ENCODE measurements at places on chromosomes 5 and 9. TPM values are rescaled to one million over a fixed set of nuclear protein-coding genes. Genes with fewer than 3 reads are reported as not detected.

The RLN2 gene
- total RNA-seq, result 0.94 TPM

The ZNF483 gene
- total RNA-seq, result 5.8 TPM

DNA sequence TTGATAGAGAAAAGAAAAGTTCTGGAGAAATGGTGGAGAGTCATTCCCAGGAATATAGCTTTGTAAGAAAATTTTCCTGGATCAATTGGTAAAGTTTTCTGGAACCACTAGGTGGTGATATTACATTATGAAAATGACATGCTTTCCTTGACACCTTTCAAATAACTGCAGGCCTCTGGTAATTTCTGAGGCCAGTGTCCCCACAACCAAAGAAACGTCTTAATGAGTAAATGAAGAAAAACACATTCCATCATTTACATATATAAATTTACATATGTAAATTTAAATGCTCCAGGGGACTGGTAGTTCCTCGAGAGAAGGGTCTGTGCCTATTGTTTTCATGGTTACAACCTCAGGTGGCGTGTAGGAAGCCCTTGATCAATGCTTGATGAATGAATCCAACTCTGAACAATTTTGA is 17.2 kb upstream of the RGS3 start:
- H3K27me3 ChIP-seq, result no peaks in the 10 kb centered on the region
- H3K27ac ChIP-seq, result no peak overlapping the region
- no peaks in the 10 kb centered on the region for H3K4me1 ChIP-seq
- no peaks in the 10 kb centered on the region for H3K36me3 ChIP-seq
- no peak overlapping the region for H3K4me3 ChIP-seq

GRCh38 chr9:1216532-1216931 is 166.4 kb downstream of the DMRT2 start:
- DNase-seq, result no peak
- no peaks in the 10 kb centered on the region for H3K4me1 ChIP-seq
- H3K4me3 ChIP-seq, result no peak overlapping the region
- no peaks in the 10 kb centered on the region for H3K36me3 ChIP-seq

The PRRX2 gene
- not detected for total RNA-seq

GRCh38 chr9:137987244-137988030 is 109.9 kb downstream of the CACNA1B start:
- H3K27ac ChIP-seq, result no peak overlapping the region
- H3K27me3 ChIP-seq, result peaks cover 5% of the 10 kb centered on the region
- H3K4me1 ChIP-seq, result no peaks in the 10 kb centered on the region
- DNase-seq, result no peak

The RNF183 gene
- total RNA-seq, result not detected

- no peaks in the 10 kb centered on the region for H3K36me3 ChIP-seq
- no peak for DNase-seq
- H3K4me3 ChIP-seq, result no peak overlapping the region
- peaks cover 28% of the 10 kb centered on the region for H3K27me3 ChIP-seq
- no peak overlapping the region for H3K27ac ChIP-seq
- H3K4me1 ChIP-seq, result peaks cover 17% of the 10 kb centered on the region
Measured at GRCh38 chr5:141493500-141494422, 4.9 kb downstream of the PCDHGC5 start.

The IRX2 gene
- not detected for total RNA-seq

The SLC6A19 gene
- not detected for total RNA-seq

The TPPP gene
- total RNA-seq, result 1.3 TPM

The ROPN1L gene
- total RNA-seq, result 5.2 TPM

- no peak overlapping the region for H3K27ac ChIP-seq
- no peak for DNase-seq
- H3K4me1 ChIP-seq, result no peaks in the 10 kb centered on the region
- no peaks in the 10 kb centered on the region for H3K36me3 ChIP-seq
- peaks cover 15% of the 10 kb centered on the region for H3K27me3 ChIP-seq
- no peak overlapping the region for H3K4me3 ChIP-seq
Measured at GRCh38 chr9:14347406-14348122, 33.6 kb upstream of the NFIB start.

The ADAMTS2 gene
- not detected for total RNA-seq

The EFNA5 gene
- total RNA-seq, result 2.2 TPM

GRCh38 chr5:174575043-174575442 is 149.3 kb upstream of the MSX2 start:
- DNase-seq, result no peak
- H3K27me3 ChIP-seq, result no peaks in the 10 kb centered on the region
- H3K27ac ChIP-seq, result no peak overlapping the region
- no peak overlapping the region for H3K4me3 ChIP-seq
- no peaks in the 10 kb centered on the region for H3K4me1 ChIP-seq

The PCDHA10 gene
- total RNA-seq, result not detected

DNA sequence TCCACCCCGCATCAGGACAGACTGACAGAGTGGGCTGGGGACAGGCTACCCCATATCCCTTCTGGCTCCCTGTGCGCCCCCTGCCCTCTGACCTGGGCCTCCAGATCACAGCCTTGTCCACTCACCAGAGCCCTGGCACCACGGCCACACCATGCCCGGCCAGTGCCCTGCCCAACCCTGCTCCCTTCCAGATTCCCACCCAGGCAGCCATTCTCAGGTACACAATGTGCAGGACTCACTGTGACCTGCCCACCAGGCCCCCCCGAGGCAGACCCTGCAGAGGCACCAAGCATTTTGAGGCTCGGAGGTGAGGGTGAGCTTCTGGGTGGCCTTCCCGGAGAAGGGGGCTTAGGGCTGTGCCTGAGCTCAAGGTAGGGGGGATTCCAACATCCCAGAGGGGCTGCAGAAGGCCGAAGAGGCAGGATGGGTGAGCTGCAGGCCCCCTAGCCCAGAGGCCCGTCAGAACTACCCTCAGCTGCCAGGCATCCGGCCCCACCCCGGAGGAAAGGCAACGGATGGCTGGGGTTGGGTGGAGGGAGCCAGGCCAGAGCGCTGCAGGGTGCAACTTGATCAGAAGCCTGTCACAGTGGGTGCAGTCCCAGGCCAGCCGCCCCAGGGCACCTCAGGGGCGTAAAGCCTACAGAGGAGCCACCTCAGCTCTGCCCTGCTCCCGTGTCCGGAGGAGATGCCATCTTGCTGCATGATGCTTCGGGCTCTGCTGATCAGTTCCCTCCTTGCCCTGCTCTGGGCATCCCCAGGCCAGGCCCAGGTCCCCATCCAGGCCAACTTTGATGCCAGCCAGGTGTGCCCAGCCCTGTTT is at the start of gene LCNL1:
LCNL1 (plus strand) TSS at position 762 of the 820 bp plus-strand sequence. CDS start 594 bp downstream, outside the sequence.
- no peak within 1 kb of the TSS for H3K4me3 ChIP-seq
- H3K27ac ChIP-seq, result no peak within 1 kb of the TSS
- DNase-seq, result no peak
- H3K4me1 ChIP-seq, result peaks cover 20% of the 10 kb centered on the region

GRCh38 chr5:91378752-91379211 is 4.3 kb downstream of the ARRDC3 start:
- no peaks in the 10 kb centered on the region for H3K27me3 ChIP-seq
- H3K4me1 ChIP-seq, result no peaks in the 10 kb centered on the region
- peaks cover 45% of the 10 kb centered on the region for H3K36me3 ChIP-seq
- H3K4me3 ChIP-seq, result peak overlapping the region; percentile 88
- no peak for DNase-seq
- H3K27ac ChIP-seq, result peak overlapping the region; percentile 100

Data from natural killer cell (primary cell).